ENCODE measurements at places on chromosomes 4 and X.

DNA sequence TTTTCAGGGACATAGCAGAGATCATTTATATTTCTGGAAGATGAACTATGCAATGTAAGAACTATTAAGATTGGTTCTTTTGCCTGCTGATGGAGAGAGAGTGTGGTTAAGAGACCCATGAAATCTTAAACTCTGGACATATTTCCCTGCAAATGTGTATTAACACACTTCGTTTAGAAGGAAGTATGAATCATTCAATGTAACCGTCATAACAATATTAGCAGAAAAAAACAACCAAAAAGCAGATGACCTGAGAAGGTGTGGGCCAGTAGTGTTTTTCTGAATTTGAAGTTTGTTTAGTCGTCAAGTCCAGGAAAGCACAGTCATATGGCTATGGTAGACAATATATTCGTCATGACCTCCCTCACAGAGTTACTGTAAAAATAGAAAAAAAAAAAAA lies 2.5 kb upstream of the TMPRSS11D start:
- DNase-seq: no peak

DNA sequence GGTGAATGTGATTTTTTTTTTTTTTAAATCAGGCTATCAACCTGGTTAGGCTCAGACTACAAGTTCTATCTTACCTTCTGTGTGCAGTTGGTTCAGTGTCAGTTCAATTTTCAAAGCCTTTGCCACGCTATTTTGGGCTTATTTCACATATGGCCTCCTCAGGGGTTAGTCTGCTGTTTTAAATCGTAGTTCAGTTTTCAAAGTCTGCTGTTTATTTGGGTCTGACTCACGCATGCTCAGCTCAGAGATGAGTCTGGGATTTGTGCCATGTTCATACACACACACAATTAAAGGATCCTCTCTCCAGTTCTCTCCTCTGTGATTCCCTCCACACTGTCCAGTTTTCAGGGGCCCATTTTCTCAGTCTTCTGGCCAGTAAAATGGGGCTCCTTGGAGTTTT lies 32.3 kb upstream of the ZFX start:
- no peak for DNase-seq

DNA sequence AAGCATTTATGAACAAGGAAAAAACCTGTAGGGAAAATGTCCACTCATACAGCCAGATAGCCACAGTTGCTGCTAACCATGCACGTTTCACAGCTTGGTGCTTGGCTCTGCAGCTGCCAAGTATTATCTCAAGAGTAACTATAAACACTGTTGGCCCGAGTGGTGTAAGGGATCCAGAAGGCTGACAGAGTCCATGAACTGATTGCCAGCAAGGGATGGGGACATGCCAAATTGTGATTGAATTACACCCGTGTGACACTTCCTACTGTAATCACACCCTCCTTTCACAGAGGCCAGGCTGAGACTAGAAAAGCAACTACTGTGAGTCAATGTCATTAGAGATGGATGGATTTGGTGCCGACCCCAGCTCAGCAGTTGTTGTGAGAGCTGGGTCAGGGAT lies 223.9 kb upstream of the ANKRD50 start:
- DNase-seq: no peak

DNA sequence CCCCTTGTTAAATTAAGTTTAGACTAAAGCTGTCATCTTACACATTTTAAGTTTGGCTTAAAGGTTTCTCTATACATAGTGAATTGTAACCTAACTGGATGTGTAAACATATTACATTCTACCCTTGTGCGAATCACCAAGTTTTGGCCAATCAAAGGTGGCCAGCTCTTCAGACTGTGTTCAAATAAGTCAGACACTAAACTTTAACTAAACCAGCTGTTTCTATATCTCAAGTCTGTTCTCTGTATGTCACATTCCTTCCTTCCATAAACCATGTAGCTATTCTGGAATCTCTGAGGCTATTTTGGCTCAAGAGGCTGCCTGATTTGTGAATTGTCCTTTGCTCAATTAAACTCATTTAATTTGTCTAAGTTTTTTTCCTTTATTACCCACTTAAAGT lies 6.7 kb downstream of the SULT1B1 start:
- DNase-seq: no peak

DNA sequence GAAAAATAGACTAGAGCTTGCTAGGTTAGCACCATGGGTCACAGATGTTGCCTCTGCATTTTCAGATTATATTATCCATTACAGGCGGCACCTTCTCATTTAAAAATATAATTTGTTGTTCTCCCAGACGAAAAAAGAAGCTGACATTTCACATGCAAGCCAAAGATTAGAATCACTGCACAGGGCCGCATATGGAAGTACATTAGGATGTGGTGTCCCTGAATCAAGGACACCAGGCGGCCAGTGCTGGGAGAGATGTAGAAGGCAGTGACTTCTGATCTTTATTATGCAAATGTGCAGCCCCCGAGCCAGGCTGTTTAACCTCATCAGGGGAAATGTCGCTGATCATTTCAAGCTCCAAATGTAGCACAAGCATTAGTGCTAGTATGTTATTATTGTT lies 22.8 kb downstream of the REELD1 start:
- DNase-seq: no peak

- no peak for DNase-seq
Measured at GRCh38 chrX:115449742-115450141, 111.2 kb upstream of the PLS3 start.

DNA sequence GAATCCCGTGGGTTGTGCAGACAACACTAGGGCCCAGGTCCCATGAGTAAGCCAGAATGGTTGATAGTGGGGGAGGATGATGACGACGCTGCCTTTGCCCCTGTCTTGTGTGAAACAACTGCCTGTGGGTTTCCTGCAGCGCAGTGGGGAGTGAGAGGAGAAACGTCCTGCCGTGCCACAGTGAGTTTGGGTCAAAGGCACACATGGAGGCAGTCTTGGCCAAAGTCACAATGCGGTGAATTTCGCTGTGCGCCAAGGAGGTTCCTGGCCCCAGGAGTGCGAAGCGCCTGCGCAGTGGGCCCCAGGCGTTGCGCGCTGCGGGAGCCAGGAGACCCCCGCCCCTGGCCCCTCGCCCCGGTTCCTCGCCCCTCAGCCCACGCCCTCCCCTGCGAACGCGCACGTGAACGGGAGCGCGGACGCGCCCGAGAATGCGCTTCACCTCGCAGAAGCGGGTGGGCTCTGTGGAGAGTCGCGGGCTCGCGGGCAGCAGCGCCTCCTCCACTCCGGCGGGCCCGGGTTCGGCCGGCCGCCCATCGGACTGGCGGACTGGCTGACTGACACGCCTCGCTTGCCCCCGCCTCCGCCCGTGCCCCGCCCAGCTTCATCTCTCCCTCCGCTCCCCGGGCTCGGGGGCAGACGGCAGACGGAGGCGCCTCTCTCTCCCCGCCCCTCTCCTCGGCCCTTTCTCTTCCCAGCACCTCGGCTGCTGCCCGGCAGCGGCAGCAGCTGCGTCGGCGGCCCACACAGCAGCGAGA lies at the start of gene NUDT10:
TSS of gene NUDT10 (plus strand) at position 635 of the 755 bp plus-strand sequence. CDS start 144 bp downstream, outside the sequence.
- no peak for DNase-seq

- no peak for DNase-seq
Measured at GRCh38 chr4:139659735-139660424, 5.7 kb upstream of the MGST2 start.

- no peak for DNase-seq
Measured at GRCh38 chr4:21806991-21807390, 141.6 kb downstream of the KCNIP4 start.

DNA sequence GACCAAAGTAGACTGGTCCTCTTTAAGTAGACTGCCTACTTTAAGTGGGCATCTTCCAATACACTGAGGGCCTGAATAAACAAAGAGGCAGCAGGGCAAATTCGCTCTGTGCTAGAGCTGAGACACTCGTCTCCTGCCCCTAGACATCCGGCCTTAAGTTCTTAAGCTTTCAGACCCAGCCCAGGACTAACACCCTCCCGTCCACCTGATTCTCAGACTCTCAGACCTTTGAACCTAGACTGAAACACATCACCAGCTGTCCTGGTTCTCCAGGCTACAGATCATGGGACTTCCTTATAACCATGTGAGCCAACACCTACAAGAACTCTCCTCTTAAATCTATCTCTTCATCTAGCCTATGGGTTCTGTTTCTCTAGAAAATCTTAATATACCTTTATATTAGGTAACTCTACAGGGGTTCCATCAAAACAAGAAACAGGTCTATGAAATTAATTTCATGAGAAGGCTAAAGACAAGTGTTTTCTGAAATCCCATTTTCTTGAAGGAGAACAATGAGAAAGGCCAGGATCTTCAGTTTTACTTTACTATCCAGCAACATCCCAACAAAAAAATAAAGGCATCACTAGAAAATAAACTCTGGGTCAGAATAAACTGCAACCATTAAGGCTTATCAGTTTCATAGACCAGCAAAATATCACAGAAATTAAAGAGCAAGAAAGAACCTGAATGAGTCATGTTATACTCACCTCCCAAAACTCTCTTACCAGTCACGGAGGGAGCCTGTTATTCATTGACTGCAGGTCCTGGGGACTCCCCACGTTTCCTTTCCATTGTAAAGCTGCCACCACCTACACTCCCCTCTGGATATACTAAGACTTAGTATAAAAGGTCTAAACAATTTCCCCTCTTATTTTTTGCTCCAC lies 14.8 kb downstream of the ADGRA3 start:
- DNase-seq: no peak

GRCh38 chr4:18840481-18840880 lies 818.9 kb upstream of the LCORL start:
- DNase-seq: no peak
